ENCODE measurements at places on chromosomes 13 and 19.

GRCh38 chr13:40434516-40435397 is 231.7 kb downstream of the FOXO1 start:
- no peak for DNase-seq

DNA sequence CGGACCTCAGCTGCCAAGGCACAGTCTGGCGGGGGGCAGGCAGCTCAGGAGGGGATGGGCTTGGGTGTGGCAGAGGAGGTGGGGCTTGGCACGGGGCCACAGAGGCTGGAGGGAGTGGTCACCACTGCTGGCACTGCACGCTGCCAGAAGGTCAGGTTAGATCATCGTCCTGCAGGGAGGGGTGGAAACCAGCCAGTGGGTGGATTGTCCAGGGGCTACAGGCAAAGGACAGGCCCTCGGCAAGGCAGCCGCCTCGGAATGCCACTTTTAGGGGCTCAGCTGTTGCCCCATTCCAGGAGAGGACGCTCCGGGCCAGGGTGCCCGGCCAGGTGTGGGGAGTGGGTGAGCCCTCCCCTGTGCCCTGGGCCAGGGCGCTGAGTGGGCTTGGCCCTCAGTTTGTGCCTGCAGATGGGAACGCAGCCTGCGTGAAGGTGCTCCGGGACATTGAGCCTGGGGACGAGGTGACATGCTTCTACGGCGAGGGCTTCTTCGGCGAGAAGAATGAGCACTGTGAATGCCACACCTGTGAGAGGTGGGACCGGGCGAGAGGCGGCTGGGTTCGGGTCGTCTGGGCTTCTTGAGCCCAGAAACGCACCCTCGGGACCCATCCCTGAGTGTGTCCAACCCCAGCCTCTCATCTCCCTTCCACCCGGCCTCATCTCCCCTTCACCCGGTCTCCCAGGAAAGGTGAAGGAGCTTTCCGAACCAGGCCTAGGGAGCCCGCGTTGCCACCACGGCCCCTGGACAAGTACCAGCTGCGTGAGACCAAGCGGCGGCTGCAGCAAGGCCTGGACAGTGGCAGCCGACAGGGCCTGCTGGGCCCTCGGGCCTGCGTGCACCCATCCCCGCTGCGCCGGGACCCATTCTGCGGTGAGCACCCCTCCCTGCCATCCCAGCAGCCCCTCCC is 6.4 kb downstream of the KMT5C start:
- DNase-seq, result no peak

GRCh38 chr13:42047561-42048341 is 697 bp upstream of the DGKH start:
- DNase-seq, result no peak

GRCh38 chr13:110520431-110521295 is 40.9 kb downstream of the RAB20 start:
- peak; percentile 66 for DNase-seq

GRCh38 chr19:18264971-18265540 is 9.2 kb downstream of the IQCN start:
- DNase-seq, result no peak

DNA sequence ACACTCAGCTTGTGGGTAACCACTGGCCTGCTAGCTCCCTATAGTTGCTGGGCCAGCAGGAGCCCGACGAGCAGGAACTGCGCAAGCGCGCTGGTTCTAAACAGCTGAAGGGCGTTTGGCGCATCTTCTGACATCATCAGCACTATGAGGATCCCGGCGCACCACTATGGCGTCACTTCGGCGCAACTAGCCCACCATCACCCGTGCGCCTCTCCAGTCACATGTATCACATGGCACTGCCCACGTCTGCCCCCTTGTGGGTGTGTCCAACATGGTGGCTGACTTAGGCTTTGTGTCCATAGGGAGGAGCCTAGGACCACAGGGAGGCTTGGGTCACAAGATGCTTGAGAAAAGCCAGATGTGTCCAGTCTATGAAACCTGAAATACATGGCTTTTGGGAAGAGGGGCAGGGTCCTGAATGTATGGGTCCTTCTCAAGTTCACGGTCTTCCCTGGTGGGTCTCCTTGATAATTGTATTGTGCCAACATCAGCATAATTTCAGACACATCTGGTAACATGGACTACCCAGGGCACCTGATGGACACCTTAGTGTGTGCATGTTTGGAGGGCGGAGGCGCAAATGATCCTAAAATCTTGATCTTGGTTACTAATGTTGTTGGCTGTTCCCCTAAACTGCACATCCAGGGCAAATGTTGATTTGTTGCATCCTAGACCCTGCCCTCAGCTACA is 18.0 kb downstream of the KLK4 start:
- DNase-seq, result no peak
